CD8-positive, alpha-beta T cell (primary cell): ENCODE measurements at places on chromosomes 5 and 9.
A peak's percentile ranks its signal among the peaks of the same experiment; 100 is the strongest.

GRCh38 chr9:121783521-121784507, 132.4 kb downstream of the DAB2IP start:
- no peak for DNase-seq

GRCh38 chr9:89477811-89478630, 19.9 kb downstream of the SEMA4D start:
- no peak for DNase-seq

GRCh38 chr5:131005963-131006684, 158.9 kb downstream of the HINT1 start:
- no peak for DNase-seq

DNA sequence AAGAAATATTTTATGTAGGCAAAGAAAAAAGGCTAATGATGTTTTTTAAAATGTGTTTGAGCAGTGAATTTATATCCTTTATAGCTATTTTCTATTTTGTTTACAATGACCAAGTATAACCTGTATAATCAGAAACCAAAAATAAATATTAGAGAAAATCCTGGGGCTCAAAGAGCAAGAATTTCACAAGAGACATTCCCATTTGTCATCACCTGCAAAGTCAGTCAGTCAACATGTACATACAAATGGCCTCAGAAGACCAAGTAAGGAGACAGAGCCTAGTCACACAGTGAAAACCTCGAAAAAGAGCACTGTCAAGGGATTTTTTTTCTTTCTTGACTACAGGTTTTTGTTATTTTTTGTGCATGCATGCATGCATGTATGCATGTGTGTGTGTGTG, 231.4 kb downstream of the GLIS3 start:
- no peak for DNase-seq

- no peak for DNase-seq
These were observed 330.3 kb downstream of the GADD45G start for GRCh38 chr9:89935115-89935514.

GRCh38 chr9:127130661-127131538, 8.5 kb upstream of the ANGPTL2 start:
- no peak for DNase-seq

- DNase-seq = no peak
These were observed 50.5 kb downstream of the CTNND2 start for GRCh38 chr5:11853796-11854195.

DNA sequence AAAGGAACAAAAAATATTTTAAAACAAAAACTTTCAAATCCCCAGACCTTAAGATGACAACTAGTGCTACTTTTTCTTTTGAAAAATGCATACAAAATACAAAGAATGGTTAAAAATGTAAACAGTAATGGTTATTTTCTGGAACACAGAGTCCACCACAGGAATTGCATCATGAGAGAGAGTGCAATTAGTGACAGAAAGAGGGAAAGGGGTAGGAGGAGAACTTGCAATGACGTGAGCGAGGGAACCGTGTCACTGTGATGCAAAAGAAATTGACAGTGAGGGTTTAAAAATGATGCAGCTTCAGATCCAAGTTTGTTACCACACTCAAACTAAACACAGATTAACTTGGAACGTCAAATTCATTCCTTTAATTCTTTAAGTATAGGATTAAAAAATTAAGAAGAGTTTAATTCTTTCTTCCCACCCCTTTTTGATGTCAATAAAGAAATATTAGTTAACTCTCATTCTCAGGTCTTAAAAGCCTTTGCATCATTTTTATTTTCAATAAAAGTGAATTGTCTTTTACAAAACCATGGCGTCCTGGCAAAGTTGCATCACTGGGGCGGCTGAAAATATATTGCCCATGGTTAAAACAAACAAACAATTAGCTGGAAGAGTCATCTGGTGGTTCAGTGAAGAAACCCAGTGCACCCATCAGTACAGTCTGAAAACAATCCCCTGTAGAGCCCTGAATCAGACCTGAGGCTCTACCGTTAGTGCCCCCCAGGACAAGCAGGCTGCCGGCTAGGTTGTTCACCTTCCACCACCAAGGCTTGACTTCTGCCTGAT, 39.5 kb downstream of the MACROH2A1 start:
- DNase-seq = no peak

DNA sequence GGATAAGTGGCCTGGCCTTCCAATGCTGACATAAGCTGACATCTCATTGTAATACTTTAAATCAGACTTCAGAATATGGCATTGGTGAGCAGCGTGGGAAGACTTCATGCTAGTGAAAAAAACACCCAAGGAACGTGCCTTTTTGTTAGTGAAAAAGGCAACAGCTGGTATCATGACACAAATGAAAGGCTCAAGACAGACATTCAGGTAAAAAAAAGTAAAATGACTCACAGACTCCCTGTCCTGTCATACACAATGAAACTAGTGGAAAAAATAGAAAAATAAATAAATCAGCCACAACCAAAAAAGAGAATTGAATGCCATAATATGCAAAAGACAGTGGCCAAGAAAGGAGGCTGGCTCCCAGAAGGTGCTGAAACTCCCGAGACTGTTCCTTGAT, 24.4 kb upstream of the PPP1R2B start:
- DNase-seq = no peak

GRCh38 chr9:87676976-87677775, 48.7 kb upstream of the CTSL start:
- no peak for DNase-seq

GRCh38 chr9:104863180-104863883, 64.6 kb downstream of the ABCA1 start:
- peak; percentile 41 for DNase-seq

DNA sequence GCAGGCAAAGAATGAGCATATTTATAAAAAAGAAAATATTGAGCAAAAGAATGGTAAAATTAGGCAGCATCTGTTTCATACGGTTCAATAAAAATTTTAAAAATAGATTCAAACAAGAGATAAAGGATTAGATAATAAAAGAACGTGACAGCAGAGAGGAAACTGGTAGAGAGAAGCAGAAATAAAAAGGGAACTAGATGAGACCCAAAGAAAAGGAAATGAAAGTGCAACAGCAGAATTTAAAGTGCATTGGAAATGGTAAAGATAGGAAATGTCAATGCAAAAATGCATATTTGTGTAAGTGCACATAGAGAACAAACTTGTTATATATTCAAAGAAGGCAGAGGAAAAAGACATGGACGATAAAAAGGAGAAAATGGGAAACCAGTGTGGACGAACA, 70.2 kb downstream of the SUSD1 start:
- DNase-seq = no peak

GRCh38 chr9:114559830-114560513, 27.6 kb upstream of the ATP6V1G1 start:
- no peak for DNase-seq

DNA sequence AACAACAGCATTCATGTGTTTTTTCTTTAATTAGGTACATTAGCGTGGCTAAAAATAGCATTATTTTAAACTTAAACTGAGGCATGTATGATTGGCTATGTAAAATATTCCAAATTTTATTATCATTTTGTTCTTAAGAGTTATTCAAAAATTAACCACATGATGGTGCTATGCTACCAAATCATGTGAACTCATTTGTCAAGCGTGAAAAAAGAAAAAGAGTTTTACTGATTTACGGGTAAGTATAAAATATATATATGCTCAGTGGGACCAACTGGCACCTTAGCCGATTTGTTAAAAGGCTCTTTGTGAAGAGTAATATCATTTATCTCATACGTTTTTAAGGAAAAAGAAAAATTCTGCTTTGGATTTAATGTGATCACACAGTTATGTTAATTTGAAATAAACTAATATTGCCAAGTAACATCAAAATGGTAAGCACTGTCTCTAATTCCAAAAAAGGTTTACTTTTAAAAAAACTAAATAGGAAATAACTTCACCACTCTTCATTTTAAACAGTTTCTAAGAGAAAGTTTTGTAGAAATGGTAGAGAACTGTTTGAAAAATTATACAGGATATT, 1042.3 kb downstream of the CDH12 start:
- no peak for DNase-seq

DNA sequence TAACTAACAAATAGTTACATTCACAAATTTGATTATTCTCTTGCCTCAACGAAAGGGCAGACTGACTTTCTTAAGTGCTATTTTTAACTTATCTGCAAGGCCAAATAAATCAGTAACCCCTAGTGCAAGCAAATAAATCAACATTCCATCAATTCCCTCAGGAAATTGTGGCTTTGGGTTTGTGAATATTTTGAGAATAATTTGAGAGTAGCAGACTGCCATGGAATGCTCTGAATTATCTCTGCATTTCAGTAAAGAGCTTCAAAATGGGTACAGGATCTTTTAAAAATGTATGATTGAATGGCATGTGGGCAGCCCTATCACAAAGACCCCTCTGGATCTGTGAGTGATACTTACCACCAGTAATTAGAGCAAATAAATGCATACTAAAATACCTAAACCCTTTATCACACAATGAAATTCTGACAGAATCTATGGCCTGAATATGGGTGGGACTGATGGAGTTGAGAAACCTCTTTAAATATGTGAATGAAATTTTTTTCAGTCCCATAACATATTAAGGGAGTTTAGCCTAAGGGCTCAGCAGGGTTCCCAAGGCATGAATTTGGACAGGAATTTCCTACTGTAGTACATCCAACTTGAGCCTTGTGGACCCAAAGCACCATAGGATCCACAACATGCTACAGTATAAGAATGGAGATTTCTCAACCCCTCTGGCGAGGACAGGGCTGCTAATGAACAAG, 92.5 kb upstream of the ITGA2 start:
- no peak for DNase-seq

DNA sequence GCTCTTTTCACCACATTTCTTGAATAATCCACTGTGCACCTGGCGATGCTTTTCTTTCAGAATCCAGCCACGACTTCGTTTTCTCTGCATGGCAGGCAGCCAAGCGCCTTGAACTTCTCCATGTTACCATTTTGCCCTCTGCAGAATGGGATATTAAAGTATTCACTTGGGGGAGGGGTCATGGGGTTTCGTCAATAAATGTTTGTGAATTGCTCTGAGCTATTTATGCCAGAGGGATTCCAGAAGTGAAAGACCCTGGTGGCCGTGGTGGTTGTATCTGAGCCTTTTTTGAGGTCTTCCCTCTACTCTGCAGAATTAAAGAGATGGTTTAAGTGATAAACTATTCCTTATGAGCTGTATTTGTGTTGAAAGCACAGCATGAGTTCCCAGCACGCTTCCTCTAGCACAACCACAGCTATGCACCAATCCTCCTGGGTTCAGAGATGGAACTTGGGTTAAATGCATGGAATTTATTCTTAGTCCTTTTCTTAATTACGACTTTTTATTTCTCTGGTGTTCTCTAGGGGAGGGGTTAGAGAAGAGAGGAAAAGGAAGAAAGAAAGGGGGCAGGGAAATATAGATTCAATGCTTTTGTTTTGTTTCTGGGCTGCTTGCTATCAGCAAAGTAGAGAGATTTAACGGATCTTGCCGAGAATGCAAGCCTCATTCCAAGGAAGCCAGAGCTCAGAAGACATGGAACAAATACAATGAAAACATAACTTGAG, 478.2 kb upstream of the TNC start:
- DNase-seq = no peak

DNA sequence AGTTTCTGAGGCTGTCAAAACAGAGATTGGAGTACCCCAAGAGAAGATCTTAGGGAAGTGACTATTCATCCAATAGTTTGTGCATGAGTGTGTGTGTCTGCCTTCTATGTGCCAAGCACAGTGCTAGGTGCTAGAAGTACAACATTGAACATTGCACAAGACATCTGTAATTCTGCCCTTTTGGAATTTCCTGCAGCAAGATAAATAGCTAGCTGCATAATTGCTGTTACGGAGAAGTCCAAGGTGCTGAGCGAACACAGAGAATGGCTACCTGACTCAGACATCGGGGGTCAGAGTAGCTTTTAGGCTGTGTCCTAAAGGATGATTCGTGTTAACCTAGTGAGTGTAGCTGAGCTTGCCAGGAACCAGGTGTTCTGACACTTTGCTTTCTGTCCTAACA, 44.8 kb downstream of the PAPPA start:
- DNase-seq = no peak

DNA sequence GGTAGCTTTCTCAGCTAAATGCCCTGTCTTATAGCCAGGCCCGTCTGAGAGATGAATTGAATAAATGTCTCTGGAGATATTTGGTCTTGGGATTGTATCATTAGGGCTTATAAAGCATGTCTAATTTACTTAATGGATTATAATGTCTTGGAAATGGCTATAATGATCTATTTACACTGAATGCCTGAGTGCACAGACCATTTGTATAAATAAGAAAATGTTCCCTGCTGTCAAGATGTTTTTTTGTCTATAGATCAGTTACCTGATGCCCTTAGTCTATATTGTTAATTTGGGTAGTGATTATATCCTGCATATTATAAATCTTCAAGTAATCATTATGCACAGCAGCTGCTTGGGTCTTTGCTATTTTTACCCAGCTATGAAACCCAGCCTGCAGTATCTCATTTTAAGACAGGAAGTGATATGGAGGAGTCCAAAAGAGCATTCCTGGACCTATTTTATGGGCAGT, 112.9 kb upstream of the ACTBL2 start:
- no peak for DNase-seq

GRCh38 chr9:131411719-131412681, 18.1 kb downstream of the PRRC2B start:
- no peak for DNase-seq

DNA sequence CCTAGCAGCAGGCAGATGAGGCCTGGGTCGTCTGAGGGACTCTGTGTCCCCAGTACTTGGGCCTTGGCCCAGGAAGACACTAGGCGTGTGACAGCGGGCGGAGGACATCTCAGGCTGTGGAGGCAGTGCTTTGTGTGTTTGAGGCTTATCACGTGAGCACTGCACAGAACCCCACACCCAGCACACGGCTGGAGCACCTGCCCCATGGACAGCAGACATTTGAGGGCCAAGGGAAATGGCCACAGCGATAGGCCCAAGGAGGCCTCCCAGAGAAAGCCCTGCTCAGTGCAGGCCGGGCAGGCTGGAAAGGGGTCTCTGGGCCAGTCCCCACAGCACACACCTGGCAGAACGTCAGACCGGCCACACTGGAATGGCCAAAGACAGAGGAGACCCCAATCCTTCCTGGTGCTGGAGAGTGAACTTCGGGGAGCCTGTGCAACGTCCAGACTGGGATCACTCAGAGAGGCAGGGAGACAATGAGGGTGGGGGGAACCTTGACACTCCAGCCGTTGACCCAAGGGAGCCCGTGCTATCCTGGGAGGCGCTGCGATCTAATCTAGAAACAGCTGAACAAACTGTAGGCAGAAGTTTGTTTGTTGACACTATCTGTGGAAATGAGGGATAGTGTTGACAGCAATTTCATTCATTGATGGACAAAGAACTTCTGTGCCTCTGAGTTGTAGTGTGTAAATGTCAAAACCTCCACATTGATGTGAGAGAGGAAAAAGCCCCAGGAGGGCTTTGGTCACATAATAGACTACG, 19.6 kb upstream of the FLT4 start:
- DNase-seq = no peak
